ENCODE measurements at places on chromosomes 6 and 20.

GRCh38 chr20:2518558-2518957 lies 9.8 kb upstream of the ZNF343 start:
- no peak for DNase-seq

GRCh38 chr20:25600632-25601031 lies 15.3 kb upstream of the NINL start:
- DNase-seq = no peak

GRCh38 chr20:59403962-59404314 lies 103.5 kb downstream of the EDN3 start:
- no peak for DNase-seq

GRCh38 chr6:34074064-34074742 lies 71.7 kb downstream of the GRM4 start:
- DNase-seq = no peak

DNA sequence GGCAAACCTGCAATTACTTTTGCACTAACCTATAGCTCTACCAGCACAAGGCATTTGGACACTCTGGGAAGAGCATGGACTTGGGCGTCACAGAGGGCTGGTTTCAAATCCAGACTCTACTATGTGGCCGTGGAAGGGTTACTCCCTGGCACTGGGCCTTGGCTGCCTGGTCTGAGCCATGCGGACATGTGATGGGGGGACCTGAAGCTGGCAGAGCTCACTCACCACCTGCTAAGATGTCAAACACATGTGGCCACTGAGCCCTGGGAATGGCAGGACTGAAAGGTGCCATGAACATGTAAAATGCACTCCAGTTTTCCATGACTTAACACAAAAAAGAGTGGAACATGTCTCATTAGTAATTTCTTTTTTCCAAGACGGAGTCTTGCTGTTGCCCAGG lies 23.7 kb downstream of the VSTM2L start:
- no peak for DNase-seq

- no peak for DNase-seq
Observed at GRCh38 chr20:4344670-4345069, 329.3 kb upstream of the RNF24 start.

GRCh38 chr6:169316651-169317050 lies 63.0 kb upstream of the THBS2 start:
- no peak for DNase-seq
